ENCODE measurements at places on chromosomes 12 and 14.

GRCh38 chr14:54040846-54041245 lies 84.2 kb upstream of the BMP4 start:
- no peak for DNase-seq

GRCh38 chr12:93080994-93081809 lies 152.1 kb upstream of the EEA1 start:
- no peak for DNase-seq

DNA sequence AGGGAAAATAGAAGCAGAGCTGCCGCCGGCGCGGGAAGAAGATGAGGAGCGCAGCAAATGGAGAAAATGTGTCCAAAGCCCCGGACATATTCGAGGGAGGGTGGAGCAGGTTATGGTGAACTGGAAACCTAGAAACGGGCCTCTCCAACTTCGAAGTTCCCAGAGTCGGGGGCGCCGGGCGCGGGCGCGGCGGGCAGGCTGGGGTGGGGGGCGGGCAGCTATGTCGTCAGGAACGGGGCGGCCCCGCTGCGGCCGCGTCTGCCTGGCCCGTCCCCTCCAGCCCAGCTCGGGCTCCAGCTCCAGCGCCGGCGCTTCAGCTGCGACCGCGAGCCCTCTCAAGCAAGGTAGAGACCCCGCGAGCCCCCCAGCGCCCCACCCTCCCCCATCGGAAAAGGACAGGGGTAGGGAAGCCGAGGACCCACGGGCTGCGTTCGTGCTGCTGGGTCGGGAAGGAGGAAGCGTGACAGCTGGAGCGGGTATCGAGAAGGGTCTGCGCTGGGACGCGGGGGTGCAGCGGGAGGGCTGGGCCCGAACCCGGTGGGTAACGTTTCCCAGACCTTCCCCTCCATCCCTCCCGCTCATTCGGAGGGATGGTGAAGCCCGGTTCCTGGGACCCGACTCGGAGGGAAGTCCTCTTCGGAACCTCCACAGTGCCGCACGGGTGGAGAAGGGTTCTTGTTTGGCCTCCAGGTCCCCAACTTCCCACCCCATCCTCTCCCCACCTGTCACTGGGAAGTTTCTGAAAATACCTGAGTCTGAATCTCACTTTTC lies 1.0 kb downstream of the DGKA start:
- no peak for DNase-seq

DNA sequence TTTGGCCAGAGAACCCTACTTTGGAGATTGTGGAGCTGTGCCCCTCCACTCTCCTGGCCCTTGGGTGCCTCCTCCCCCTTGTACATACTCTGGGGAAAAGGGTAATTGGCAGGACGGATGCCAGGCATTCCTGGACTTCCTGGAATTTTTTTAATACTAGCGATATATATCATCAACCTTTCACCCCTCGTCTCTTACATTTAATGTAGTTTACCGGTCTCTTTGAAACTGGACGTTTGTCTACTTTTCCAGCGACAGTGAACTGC lies 767 bp upstream of the CRY1 start:
- DNase-seq: no peak

GRCh38 chr14:95311752-95312151 lies 8.0 kb downstream of the CLMN start:
- DNase-seq: no peak

GRCh38 chr12:8698879-8699278 lies 1.1 kb downstream of the RIMKLB start:
- DNase-seq: no peak

GRCh38 chr12:82407481-82407880 lies 49.2 kb downstream of the METTL25 start:
- DNase-seq: no peak

GRCh38 chr12:60107992-60108391 lies 512.2 kb downstream of the SLC16A7 start:
- DNase-seq: no peak

DNA sequence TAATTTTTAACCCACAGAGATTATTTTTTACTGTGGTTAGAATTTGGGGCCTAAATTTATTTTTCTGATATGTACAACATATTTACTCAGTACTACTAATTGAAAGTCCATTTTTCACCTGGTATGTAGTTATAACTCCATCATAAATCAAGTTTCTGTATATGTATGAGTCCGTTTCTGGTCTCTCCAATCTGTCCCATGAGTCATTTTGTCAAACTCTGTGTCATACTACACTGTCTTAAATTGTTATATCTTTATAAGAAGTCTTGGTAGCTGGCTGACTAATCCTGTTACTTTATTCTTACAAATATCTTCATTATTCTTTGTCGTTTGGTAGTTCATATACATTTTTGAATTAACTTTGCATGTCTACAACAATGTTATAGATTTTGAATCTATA lies 344.0 kb downstream of the PDZRN4 start:
- no peak for DNase-seq

DNA sequence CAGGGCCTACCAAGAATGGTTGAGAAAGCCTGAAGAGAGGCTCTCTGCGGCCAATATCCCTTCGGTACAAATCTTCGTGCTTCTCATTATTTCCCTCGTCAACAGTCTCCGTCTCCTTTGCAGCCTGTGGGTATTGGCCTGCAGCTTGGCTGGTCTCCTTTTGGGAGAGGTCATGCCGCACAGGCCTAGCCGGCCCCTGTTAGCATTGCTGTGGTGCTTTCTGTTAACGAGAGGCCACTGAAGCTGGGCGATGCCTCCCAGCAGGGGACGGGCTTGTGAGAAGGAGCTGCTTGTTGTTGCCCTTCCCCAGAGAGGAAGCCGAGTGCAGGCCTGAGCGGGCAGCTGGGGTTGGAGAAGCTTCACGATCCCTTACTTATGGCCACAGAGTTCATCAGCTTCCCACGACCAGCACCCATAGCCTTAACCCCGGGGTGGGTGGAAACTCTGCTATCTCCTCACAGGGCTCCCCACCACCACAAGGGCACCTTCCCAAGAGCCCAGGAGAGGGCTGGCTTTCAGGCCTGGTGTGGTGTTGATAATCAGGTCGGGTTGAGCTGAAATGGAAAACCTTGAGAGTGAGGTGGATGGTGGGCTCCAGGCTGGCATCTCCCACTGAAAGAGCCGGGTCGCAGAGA lies 228.6 kb downstream of the ZFP36L1 start:
- no peak for DNase-seq

DNA sequence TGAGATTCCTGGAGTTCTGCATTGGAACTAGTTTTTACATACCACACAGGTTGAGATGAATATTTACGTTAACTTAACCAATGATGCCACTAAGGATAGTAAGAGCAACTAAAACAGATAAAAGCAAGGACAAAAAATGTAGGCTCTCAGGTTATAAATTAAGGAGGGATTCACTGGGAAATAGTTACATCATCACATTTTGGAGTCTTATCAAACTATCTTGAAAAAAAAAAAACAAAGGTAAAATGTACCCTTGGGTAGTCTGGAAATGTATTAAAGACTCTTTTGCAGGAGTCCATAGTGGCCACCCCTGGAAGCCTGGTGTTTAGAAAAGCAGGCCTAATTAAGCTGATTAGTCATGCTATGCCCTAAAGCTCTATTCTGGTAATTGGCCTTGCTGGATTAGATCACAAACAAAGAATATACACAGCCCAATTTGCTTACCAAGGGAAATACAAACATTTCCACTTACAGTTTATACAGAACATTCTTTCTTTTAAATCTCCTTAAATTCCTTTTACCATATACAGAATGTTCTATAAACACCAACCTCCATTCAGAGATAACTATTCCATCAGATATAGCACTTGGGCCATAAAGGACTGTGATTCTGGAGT lies 39.3 kb downstream of the SLC25A47 start:
- no peak for DNase-seq

GRCh38 chr12:110619534-110619953 lies 5.6 kb downstream of the TCTN1 start:
- DNase-seq: no peak

DNA sequence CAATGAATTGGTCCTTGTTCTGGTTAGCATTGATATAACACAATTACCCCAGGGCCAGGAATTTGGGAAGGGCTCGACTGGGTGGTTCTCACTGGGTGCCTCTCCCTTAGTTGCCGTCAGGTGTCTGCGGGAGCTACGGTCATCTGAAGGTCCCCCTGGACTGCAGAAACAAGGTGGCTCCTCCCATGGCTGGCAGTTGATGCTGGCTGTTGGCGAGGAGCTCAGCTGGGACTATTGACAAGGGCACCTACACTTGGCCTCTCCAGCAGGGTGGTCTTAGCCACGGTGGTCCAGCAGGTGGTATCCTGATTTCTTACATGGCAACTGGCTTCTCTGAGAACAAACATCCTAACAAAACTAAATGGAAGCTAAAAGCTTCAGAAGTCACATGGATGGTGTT lies 41.0 kb upstream of the RGS6 start:
- DNase-seq: no peak

- DNase-seq: no peak
These were observed 431.8 kb downstream of the DPF3 start for GRCh38 chr14:72462056-72462455.

DNA sequence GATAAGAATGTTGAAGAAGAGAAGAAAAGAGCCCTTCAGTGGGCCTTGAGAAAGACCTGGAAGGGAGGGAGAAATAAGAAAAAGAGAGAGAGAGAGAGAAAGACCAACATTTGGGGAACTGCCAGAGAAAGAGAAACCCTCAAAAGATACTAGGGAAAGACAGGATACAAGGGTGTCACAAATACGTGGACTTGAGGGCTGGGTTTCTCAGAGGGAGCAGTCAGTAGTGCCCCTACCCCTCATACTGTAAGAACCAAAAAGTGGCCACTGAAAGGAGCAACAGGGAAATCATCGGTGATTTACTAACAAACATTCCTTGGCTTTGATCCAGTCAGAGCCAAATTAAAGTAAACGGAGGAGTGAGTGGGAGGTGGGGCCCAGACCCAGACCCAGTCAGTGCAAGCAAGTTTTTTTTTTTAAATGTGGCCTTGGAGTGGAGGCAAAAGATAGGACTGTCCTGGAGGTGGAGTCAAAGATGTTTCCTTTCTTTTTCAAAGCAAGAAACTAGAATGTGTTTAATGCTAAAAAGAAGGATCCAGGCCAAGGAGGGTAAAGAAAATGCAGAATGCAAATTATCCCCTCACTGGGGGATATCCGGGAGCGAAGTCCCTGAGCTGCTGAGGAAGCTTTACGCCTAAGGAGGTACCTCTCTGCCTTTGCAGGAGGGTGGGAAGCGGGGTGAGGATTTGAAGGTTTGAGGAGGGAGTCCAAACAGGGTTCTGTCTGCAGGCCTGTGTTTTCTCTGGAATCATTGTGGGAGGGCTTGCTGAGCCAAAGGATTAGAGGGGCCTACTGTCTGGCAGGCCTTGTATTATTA lies 143.5 kb upstream of the AMIGO2 start:
- no peak for DNase-seq

DNA sequence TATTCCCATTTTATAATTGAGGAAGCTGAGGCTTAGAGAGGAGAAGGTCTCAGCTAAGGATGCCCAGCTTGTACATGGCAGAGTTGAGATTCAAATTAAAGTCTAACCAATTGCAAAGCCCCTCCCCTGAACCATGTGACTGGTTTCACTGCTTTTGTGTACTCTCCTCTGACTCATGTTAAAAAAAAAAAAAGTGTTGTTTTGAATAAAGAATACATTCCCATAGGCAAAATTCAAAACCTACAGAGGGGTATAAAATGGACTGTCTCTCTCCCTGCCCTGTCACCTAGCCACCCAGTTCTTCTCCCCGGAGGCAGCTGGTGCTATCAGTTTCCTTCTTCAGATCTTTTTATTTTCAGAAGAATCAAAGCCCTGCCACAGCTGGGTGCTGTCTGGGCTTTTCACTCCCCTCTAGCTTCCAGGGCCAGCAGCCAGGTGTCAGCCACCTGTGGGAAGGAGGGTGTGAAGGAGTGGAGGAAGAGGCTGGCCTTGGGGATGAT lies 5.4 kb downstream of the PSMD9 start:
- DNase-seq: no peak

- DNase-seq: no peak
These were observed 102.2 kb downstream of the TNFAIP2 start for GRCh38 chr14:103225476-103225875.

GRCh38 chr12:131375972-131376345 lies 334.9 kb upstream of the SFSWAP start:
- no peak for DNase-seq

- no peak for DNase-seq
These were observed 5.5 kb upstream of the LRRC74A start for GRCh38 chr14:76820700-76821099.

DNA sequence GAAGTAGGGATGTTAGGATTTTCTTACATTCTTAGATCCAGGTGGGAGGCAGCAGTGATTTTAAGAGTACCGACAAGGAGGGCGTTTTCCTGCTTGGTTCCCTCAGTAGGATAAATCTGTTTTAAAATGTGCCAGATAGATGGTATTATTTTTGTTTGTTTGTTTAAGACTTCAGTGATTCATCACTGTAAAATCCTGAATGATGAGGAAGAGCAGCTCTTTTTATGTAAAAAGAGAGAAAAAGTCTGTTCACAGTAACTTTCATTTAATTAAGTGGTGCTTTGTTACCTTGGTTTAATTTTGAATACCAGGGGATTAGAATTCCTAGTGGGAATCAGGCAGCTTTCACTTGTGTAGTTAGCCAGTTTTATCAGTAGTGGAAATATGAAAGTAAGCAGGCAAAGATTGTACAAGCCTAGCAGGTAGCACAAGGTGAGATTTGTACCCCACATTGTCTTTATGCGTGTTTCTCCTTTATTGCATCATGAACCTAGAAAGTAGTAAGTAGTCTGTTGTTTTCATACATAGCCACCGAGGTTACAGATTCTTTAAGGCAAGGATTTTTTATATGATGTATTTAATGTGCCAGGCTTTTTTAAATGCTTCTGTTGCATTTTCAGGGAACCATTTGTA lies 349.6 kb downstream of the CCDC91 start:
- DNase-seq: no peak

GRCh38 chr12:77382096-77382742 lies 316.9 kb upstream of the E2F7 start:
- DNase-seq: no peak

GRCh38 chr12:22573181-22573580 lies 28.8 kb upstream of the C2CD5 start:
- DNase-seq: no peak

DNA sequence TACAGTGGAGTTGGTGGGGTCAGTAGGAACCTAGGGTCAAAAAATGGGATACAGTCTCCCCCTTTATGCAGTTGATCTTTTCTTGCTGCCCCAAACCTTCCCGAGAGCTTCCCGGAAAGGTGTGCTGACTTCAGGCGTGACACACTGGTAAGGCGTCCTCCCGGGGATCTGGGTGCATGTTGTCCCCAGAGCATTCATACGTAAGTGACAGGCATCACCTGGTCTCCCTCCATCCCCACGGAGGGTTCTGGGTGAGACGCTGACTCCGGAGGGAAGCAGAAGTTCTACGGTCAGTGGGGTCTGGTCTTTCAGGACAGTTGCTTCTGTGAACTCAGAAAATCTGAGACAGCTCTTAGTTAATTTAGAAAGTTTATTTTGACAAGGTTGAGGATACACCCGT lies 159.6 kb upstream of the RTL1 start:
- no peak for DNase-seq

GRCh38 chr12:6364044-6364374 lies 11.4 kb downstream of the SCNN1A start:
- DNase-seq: no peak

- DNase-seq: no peak
These were observed 502 bp downstream of the SMARCD1 start for GRCh38 chr12:50085615-50086072.

GRCh38 chr12:49955899-49956662 lies 5.5 kb downstream of the AQP2 start:
- no peak for DNase-seq
